ENCODE measurements at places on chromosomes 3 and 15.

DNA sequence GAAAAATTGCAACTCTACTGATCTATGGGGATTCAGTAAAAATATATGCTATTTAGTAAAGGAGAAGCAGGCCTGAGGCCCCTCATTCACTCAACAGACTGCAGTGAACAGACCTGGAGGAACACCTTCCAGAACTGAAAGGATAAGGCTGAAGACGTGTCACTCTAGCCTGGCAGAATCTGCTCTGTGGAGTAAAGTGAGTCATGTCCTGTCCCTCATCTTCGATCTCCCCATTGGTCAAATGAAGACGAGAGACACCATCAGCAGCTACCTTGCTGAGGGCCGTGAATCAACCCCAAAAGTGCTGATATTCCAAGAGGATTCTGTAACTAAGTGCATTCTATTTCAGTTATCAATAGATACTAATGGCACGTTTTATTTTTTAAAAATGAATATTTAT is 359.7 kb downstream of the FGF12 start:
- DNase-seq: no peak

DNA sequence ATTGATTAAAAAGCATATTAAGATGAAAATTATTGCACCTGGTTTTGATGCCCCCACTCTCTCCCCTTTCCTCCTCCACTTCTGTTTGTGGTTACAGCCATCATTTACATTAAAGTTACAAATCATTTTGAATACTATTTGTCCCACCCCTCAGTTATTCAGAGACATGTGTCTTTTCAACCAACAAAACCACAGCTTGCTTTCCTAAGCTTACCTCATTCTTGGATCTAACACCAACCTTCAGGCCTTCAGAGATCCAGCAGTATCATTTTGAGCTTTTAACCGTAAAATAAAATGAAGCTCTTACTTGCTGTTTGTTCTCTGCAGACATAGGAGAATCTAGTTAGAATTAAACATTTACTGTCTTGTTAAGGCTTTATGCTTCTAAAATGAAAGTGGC is 4.7 kb downstream of the PXYLP1 start:
- DNase-seq: no peak

- no peak for DNase-seq
Measured at GRCh38 chr3:115695090-115695489, 71.8 kb downstream of the GAP43 start.

DNA sequence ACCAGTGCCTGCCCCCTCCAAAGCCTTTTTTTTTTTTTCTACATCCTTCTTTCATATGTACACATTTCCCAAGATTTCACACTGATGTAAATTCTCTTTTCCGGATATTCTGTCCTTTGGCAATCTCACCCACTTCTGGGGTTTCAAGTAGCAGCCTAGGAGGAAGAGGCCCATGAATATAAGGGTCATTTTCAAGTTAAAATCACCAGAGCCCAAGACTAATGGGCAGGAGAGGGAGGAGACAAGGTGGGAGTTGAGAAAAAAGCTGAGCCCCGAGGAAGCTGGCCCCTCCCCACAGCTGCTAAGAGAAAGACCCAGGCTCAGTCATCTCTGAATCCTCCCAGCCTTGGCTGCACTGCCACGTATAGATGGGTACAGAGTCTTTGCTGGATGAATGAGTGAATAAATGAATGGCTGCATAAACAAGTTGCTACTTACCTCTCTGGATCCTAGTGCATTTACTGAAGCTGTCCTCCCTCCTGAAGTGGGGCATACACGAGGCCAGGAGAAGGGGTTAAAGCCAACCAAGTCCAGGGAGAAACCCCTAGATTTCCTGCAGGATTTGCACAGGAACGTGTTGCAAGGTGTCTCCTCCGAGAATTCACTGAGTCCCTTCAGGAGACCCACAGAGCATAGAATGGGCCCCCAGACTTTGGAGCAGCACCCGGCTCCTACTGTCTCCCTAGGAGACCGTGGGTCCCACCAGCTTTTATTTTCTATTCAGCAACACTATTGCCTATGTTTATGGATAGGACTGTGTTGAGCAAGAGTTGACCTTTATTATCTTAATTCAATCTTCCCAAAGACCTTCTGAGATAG is 100.8 kb upstream of the LIPC start:
- no peak for DNase-seq

DNA sequence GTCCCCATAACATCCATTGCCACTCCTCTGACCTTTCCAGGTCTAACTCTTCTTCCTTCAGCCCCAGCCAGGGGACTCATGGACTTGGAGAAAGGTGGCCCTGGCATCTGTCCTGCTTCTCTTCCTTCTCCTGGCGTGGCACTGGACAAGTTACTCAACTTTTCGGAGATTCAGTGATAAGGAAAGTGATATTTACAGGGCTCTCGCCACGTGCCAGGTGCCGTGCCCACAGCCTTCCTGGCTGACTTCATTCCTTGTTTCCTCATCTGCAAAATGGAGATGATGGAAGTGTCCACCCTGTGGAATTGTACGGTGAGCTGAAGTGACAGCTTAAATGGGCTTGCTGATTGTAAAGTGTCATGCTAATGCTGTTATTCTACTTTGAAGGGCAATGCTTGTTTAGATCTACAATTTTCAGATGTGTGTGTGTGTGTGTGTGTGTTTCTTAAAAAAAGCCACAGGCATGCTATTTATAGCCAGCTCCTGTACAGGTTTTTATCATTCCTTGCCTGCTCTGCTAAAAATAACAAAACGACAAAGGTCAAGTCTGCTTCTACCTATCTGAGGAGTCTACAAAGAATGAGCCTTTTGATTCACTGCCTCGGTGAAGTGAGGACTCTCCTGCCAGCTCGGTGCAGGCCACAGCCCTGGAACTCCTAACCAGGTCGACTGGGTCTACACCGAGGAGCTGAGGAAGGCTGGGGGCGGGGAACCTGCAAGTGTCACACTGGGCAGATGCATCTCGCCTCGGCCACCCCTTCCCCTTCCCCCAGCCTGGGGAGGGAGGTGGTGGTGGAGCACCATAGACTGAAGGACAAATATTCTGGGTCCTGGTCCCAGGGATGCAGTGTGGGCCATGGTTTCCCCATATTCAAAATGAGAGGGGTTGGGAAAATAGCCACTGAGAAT is 11.4 kb upstream of the ATP2B2 start:
- no peak for DNase-seq

Data from small intestine (tissue), 16 donors.